ENCODE measurements at places on chromosomes 5 and 9.

DNA sequence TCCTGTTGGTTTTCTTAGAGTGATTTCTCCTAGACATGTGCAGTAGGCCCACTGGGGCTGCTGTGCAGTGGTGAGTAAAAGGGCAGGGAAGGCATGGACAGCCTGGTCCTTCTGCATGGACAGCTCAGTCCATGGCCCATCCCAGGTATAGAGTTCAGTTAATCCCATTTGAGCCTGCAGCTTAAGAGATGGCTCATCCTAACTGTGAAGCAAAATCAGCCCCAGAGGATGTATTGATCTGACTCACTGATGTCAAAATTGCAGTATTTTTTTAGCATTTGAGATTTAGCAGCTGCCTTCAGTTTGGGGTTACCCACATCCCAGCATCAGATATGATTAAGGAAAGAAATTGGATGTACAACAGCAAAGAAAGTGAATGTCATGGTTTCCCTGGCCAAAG lies 93.4 kb downstream of the PDE6A start:
- DNase-seq, result no peak

DNA sequence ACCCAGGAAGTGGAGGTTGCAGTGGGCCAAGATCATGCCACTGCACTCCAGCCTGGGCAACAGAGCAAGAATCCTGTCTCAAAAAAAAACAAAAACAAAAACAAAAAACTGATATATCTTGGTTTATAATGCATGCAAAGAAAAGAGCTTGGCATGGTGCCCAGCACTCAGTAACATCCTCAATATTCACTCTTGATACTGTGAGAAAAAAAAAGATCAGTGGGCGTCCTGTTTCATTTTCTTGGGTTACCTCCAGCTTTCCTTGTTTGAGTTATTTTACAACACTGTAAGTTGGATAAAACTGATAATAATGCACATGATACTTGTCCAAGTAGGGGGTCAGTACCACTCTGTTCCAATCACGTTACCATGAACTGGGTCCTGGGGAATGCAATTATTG lies 7.8 kb downstream of the PHYHD1 start:
- no peak for DNase-seq

DNA sequence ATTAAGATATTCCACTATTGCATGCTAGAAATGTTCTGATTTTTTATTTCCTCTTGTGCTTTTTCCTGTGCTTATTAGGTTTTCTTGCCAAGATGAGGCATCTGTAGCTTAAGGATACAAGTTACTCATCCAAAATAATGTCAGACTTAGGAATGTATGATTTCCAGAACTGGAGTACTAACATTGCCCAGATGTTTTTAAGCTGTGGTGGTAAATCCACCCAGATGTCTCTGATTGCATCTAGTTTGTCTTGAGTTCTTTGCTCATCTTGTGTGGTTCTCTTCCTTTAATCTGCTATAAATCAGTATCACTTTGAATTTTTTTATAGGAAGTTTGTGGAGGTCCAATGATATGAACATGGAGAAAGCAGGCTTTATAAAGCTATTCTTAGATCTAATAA lies 337.5 kb upstream of the ZNF608 start:
- no peak for DNase-seq

- DNase-seq, result no peak
Measured at GRCh38 chr5:147332658-147333057, 97.8 kb downstream of the STK32A start.

- DNase-seq, result no peak
Measured at GRCh38 chr5:158100373-158100888, 241.5 kb upstream of the CLINT1 start.

GRCh38 chr9:92480986-92481633 lies 1.2 kb downstream of the ASPN start:
- DNase-seq, result no peak

Data from GM12891 (cell line).